ENCODE measurements at places on chromosomes 12 and 14.

- no peak for DNase-seq
Measured at GRCh38 chr12:104426926-104427546, 29.7 kb upstream of the CHST11 start.

GRCh38 chr14:42533476-42533875 lies 926.8 kb downstream of the LRFN5 start:
- no peak for DNase-seq

DNA sequence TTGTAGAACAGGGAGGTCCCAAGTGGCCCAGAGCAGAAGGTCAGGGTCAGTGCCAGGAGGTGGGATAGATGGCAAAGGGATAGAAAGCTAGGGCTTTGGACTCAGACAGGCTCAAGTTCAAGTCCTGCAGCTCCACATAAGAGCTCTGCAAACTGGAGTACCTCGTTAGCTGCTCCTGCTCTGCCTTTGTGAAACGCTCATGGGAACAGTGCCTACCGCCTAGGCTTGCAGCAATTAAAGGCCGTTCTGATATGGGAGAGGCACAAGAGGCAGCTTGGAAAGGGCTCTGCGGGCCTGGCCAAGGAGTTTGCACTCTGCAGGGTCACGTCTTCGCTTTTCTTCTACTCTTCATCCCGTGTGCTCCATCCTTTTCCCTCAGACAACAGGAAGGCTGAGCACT lies 54.1 kb downstream of the MAP1LC3B2 start:
- DNase-seq: no peak

DNA sequence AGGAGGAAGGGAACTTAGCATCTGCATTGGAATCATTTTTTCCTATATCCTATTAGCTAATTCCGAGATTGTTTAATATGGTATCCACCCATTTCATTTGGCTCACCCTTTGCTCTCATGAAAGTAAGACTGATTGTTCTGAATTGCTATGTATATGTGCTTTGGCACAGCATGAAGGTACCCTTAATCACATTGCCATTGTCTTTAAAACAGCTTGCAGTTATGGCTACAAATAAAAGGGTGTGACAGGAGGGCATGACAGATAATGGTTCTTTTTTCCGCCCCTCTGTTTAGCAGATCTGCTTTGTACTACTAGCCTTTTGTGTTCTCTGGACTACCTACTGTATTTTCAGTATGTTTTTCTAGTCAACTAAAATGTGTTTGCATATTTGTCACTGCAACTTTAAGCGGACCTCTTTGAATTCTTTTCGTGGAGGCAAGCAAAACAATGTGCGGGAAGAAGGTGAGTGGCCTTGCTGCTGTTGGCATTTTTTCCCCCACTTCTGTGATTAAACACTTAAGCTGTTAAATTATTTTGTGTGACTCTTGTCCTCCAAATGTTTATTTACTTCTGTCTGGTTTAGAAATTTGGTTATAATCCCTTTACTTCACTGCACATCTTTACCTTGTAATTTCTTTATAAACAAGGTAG lies 35.8 kb downstream of the FBXO34 start:
- DNase-seq: no peak

GRCh38 chr12:123449249-123449733 lies 8.6 kb upstream of the SNRNP35 start:
- no peak for DNase-seq

- peak; percentile 52 for DNase-seq
Measured at GRCh38 chr14:104708606-104709268, 15.3 kb upstream of the ADSS1 start.

DNA sequence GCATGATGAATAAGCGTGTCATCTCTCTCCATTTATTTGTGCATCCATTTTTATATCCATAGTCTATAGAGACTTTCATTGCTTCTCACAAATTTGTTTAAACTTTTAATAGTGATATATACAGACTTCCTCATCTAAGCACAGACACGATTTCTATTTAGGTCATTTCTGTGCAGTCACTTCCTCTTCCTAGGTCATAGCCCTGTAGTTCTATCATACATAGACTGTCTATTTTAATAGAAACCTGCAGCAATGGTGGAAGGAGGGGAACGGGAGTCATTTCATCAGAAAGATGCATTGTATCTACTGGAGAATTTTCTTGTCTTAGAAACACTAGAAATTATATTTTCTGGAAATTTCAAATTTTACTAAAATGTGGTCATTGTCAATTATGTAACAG lies 133.4 kb upstream of the FGD4 start:
- DNase-seq: no peak

- DNase-seq: no peak
Measured at GRCh38 chr12:108156717-108157116, 27.6 kb downstream of the WSCD2 start.

DNA sequence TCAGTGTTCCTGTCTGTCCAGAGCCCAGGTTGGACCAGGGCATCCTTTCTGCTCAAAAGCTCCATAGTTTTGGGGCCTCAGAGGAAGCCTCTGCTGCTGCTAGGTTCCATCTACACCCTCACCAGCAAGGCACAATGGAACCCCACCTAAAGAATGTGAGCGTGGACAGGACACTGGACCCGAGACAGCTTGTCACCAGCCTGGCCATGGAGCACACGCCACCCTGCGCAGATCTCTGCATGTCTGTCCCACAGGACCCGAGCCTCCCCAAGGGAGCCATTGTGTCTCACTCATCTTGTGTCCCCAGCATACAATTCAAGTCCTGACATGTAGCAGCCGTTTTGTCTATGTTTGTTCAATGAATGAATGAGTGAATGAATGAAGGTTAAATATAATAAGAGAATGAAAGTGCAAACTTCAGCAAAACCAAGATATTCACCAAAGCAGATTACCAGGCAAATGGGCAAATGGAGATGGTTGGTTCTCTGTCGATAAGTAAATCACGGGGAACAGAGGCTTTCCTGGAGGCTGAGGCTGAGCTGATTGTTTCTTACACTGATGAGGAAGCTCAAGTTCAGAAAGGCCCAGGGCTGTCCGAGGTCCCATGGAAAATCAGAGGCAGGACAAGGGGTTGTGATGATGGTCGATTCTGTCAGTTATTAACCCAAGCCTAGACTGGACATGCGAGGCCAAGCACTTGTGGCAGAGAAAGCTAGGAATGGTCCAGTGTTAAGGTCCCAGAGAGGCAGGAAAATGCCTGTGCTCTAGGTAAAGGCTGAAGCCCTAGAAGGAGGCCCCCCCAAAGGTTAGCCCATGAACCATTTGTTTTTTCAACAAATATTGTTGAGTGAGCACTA lies 27.0 kb downstream of the SERPINA3 start:
- no peak for DNase-seq

DNA sequence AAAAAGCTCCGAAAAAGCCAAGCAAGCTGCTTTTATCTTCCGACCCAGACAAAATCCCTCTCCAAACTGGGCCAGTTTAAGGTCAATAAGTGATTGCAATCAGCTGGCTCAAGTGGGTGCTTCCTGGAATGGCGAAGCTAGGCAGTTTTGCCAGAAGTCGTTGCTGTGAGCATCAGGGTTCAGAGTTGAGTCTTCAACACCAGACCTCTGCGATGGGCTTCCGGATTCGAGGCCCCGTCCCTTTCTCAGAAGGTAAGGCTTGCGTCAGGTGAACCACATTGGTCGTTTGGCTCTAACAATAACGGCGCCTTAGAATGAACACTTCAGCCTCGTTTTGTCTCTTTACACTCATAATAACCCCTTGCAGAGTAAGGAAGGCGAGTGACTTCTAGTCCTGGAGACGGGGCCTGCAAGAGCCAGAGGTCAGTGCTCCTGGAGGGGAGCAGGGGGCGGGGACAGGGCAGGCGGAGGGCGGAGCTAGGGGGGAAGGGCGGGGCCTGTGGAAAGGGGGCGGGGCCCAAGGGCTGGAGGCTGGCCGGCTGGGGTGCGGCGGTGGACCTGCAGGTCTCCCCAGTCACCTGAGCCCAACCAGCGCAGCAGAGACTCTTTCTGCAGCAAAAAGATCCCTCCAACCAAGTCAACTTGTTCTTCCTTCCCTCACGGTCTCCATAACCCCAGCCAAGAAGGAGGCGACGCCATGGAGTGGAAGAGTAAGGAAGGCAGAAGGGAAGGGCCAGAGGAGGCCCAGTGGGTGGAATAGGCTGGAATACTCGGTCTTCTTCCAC lies 34.0 kb upstream of the NFYB start:
- no peak for DNase-seq

- DNase-seq: no peak
Measured at GRCh38 chr12:90355711-90356355, 599.1 kb downstream of the CCER1 start.

DNA sequence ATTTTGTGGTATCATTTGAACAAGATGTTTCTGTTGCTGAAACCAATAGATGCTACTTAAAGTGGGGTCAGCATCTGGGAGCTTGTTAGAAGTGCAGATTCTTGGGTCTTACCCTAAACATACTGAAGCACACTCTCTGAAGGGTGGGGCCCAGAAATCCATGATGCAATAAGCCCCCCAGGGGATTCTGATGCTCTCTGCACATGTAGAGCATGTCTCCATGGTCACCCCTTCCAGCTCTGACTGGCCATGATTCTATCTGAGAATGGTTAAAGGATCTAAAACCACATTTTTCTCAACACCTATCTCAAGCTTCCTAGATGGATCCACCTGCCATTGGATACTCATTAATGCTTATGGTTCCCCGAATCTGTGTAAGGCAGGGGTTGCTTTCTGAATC lies 20.4 kb downstream of the JDP2 start:
- no peak for DNase-seq

DNA sequence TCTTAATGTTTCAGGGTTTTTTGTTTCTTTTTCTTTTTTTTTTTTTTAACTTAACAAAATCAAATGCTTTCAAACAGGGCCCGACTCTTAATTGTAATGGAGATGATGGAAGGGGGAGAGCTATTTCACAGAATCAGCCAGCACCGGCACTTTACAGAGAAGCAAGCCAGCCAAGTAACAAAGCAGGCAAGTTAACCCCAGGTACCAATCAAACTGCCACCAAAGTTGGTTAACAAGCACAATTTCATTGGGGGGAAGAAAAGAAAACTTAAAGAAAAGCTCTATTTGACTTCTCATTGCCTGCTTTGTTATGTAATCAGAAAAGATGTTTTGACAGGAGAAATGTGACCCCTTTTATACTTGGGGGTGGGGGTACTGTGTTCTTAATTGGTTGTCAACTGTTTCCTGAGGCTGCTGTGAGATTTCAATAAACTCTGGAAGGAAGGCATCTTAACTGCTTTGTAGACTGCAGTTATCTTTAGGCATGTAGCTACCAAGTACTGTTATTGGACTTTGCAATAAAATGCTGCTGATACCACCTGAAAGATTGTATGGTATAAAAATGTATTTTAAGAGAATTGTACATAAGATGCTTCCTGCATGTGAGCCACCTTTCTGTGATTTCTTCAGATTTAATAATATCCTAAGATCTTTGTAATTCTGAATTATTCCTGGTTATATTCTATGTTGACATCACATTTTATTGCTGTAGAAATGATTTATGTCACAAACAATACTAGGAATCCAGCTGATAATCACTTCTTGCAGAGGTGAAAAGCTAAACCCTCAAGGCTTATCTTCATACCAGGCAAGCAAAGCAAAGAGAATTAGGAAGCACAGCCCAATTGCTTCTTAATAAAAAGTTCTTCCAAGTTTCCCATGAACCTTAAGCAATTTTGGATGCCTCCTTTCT lies 26.9 kb downstream of the MAPKAPK5 start:
- DNase-seq: no peak

GRCh38 chr12:99611117-99611516 lies 36.4 kb upstream of the GARIN6 start:
- DNase-seq: no peak

GRCh38 chr12:124350491-124350890 lies 55.6 kb downstream of the RFLNA start:
- DNase-seq: no peak

- DNase-seq: no peak
Measured at GRCh38 chr14:36271222-36271621, 49.2 kb downstream of the MBIP start.

DNA sequence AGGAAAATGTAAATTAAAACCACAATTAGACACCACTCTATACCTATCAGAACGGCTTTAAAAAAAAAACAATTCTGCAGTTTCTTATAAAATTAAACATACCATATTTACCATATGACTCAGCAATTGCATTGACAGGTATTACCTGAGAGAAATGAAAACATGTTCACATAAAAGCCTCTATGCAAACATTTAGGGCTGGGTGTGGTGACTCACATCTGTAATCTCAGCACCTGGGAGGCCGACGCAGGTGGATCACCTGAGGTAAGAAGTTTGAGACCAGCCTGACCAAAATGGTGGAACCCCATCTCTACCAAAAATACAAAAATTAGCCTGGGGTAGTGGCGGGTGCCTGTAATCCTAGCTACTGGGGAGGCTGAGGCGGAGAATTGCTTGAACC lies 41.1 kb downstream of the SPTB start:
- no peak for DNase-seq

DNA sequence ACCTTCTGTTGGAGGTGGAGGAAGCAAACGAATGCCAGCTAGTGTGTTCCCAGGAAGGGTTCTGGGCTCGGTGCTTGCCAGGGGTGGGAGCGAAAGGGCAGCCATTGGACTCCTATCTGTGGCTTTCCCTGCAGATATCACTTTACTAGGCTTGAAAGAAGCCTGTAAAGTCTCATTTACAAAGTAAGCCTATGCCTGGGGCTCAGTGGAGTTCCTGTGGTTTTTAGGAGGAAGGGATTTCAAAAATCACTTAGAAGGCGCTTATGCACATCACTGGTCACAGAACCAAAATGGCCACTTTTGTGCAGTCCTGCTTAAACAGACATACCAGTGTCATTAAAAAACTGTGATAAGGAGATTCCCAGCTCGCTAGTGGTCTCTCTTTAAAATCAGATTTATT lies 22.7 kb downstream of the CLMN start:
- DNase-seq: no peak

- DNase-seq: no peak
Measured at GRCh38 chr14:104600805-104601204, 3.8 kb downstream of the TMEM179 start.

- peak; percentile 49 for DNase-seq
Measured at GRCh38 chr12:108565976-108566375, 3.6 kb downstream of the ISCU start.

DNA sequence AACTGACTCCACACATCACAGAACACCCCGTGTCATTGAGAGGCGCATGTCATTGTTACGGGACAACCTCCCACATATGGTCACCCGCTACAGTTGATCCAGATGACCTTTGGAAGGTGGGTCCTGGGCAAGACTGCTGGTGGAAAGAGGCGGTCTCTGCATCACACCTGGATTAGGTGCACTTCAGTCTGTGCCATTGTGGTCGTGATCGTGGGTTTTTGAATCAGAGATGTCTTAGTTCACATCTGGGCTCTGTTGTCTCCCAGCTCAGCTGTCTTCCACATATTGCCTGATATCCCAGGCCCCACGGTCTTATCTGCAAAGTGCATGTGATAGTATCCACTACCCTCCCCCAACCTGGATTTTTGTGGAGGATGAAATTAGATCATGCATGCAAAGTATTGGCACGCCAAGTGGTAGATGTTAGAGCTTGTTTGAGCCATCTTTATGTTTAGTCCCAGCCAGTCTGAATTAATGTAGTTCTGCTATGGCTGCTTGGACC lies 208.7 kb upstream of the FOXN3 start:
- DNase-seq: no peak

Data from stimulated activated CD8-positive, alpha-beta memory T cell treated with anti-CD3 and anti-CD28 coated beads, Interleukin-4, amount 100 ng/mL, for 1 hour (primary cell).